ENCODE measurements at places on chromosomes 3 and 15.

DNA sequence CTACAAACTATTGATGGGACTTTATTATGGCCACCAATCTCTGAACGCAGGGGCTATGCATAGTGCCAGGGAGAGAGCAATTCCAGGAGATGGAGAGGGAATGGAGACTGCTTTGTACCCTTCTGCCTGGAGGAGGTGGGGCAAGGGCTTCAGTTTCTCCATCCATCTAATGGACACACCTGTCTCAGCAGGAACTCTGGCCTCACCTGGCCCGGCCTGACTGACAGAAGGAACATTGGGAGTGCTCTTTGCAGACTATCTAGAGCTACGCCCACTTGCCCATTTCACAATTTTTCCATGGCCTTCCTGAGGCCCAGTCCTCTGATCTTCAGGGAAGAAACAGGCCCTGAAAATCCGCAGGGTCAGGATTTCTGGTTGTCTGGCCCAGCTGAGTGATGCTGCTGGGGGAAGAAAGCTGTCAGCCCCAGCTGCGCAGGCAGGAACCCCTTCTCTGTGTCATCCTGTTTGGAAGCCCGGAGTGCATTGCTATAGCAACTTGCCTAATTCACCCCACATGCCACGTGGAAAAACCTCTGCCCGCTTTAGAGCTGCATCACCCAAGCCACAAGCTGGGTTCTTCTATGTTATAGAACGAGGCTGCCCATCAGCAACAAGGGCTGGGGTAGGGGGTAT is 6.4 kb downstream of the ITGA11 start:
- DNase-seq: no peak

DNA sequence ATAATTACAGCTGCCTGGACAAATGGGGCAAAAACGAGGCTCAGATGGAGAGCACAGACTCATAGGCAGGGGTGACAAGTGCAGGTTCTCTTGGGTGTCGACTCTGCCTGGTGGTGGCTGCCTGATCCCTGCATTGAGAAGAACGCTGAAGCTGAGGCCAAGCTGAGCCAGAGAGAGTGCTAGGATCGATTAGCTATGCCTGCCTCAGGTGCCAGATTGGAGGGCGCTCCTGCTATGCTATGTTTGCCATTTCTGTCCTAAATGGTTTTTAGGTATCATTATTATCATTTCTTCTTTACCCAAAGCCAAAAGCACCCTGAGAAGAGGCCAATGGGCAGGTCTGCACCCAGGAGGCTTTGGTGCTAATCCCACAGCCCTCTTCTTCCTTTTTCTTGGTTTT is 53.9 kb upstream of the SLC6A11 start:
- no peak for DNase-seq

GRCh38 chr3:46276497-46277099 is 34.3 kb downstream of the CCR3 start:
- no peak for DNase-seq

DNA sequence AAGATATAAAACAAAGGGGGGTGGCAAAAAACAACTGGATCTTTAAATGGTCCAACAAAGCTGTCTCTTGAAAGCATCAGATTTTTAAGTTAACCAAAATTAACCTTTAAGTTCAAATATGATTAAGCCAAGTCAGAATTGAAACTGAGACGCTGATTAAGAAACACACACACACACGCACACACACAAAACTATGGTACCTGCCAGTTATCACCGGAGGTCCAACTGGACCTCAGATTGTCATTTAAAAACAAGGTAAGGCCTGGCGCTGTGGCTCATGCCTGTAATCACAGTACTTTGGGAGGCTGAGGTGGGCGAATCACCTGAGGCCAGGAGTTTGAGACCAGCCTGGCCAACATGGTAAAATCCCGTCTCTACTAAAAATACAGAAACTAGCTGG is 10.4 kb downstream of the ARF4 start:
- DNase-seq: no peak

GRCh38 chr3:132317229-132317948 is at the start of gene ACP3:
ACP3 (plus strand) TSS chr3:132317407; CDS start chr3:132317457, 50 bp downstream.
- DNase-seq: no peak

- DNase-seq: no peak
Observed at GRCh38 chr3:145893331-145893730, 267.7 kb downstream of the PLOD2 start.

- peak; percentile 29 for DNase-seq
Observed at GRCh38 chr3:154598166-154598565, 168.2 kb upstream of the GPR149 start.

GRCh38 chr15:39976291-39977274 is 42.7 kb downstream of the EIF2AK4 start:
- DNase-seq: peak; percentile 40

- DNase-seq: no peak
Observed at GRCh38 chr3:150293401-150294001, 114.6 kb upstream of the TSC22D2 start.

- no peak for DNase-seq
Observed at GRCh38 chr15:63051156-63052066, 8.9 kb downstream of the TPM1 start.

DNA sequence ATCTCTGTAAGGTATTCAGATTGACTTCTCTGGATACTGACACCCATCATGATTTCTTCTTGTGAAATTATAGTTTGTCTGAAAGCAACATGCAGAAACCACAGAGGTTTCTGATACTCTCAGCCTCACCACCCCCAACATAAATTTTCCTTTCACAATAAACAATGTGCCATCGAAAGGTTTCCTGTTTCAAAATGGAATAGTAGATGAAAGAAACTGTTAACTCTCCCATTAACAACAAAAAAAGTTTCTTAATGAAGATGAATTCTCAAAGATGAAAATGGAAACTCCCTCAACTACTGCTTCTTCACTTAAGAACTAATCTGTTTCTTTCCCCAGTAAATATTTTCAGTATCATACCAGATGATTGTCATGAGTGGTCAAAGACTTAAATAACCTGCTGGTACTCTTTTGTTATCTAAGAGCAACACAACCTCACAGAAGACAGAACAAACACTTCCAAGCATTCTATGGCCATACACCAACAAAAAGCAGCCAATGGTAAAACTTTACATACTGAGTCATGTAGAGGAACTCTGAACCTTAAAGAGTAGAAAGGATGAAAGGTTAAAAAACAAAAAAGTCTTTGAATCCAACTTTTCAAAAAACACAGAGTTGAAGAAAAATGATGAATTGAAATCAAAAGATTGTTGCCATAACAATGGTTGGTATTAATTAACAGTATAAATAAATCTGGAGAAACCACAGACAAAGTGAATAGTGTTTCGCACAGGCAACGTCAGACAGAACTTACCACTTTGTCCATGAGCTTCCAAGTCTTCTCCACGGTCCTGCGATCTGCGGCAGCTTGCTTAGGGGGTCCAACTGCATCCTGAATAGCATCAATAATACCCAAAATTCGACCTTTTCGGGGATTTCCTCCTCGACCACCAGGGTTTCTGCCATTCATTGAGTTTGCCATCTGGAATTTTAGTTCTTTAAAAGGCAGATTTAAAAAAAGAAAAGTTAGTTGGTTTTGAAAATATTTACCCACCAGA is 1.9 kb downstream of the CBLB start:
- no peak for DNase-seq

GRCh38 chr15:77568973-77569728 is 63.6 kb downstream of the LINGO1 start:
- DNase-seq: no peak

DNA sequence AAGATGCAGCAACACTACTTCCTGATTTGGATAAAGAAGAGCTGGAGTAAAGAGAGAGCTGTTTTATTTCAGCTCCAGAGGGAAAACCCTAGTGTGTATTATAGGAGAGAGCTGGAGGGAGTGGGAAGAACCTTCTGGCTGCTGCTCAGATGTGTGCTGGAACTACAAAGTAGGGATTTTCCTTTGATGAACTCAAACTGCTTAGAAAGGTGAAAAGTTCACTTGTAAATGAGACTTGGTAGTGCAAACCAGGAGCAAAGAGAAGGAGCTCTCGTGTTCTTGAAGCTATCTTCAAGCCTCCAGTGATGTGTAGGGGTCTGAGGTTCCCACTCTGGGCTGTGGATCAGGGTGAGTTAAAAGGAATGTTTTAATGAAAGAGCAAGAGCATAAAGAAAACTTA is 110.4 kb downstream of the EDEM1 start:
- no peak for DNase-seq

- no peak for DNase-seq
Observed at GRCh38 chr15:43251185-43251870, 15.4 kb downstream of the TGM5 start.

DNA sequence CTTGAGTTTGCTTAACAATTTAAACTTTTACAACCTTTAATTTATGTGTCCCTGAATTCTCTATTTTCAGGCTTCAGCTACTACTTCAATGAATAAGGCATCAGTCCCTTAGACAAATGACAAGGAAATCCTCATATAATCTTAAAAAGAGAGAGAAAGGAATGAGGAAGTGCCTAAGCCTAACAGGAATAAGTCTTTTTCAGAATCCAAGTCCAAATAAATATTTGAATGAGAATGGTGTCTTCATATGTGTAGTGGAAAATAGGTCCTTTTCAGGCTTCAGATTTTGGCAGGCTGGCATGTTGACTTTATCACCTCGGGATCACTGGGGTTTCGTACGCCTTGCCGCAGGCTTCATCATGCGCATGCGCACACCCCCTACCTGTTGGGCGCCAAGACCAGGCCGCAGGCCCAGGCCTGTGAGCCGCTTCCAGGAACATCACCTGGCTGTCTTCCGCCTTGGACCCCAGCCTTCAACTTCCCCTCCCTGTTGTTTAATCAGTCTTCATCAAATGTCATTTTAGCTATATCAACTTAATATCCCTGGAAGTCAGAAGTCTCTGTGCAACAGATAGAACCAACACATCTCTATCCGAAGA is 334.5 kb downstream of the SOX2 start:
- DNase-seq: no peak

DNA sequence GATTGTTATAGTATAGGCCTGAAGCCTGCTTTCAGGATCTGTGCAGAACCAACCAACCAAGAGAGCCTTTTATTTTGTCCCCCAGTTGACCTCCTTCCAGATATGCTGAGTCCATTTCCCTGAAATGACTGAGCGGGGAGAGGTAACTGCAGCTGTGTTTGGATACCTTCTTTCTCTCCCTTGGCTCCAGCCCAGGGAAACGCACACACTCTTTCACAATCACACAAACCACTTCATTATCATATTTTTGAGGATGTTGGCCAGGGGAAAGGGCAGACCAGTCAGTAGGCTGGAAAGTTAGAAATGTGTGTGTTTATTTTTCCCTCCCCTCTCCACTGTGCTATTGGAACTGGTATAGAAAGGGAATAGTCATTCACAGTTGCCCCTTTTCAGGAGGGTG is 417.7 kb upstream of the TBL1XR1 start:
- no peak for DNase-seq

- no peak for DNase-seq
Observed at GRCh38 chr15:40439960-40440742, 602 bp upstream of the BAHD1 start.

DNA sequence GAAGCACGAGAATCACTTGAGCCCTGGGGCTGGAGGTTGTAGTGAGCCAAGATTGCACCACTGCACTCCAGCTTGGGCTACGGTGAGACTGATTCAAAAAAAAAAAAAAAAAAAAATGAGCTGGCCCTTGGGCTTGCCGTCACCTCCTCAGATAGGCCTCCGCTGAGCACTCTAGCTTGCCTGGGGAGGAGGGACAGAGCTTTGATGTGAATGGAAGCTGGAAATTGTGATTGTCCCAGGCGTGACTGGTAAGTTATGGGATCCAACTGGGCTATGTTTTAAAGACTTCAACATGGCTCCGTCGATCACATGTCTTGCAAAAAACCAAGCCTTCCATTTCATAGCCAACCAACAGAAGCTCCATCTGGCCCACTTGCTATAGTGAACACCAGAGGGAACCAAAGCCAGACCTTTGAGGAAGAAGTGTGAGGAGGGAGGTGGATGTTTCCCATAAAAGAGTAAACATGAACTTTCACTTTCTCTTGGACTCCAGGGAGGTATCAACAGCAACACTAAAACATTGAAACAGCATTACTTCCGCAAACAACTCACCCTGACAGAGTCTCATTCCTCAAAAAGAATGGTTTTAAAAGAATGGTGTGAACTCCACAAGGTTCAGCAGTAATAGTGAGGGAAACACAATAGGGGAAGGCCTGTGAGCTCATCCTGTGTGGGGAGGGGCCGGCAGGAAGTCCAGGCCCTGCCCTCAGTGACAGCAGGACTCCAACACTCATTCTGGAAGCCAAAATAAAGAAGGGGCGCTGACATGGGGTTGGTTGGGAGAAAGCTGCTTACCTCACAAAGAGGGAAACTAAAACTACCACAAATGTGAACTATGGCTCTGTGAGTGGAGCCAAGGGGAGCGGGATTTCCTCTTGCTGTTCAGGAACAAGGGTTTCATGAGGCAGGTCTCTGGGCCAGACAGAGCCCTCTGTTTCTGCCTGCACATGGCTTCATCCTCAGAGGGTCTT is 59.2 kb upstream of the IL12A start:
- DNase-seq: no peak

GRCh38 chr3:13507247-13507569 is 27.1 kb downstream of the HDAC11 start:
- no peak for DNase-seq

DNA sequence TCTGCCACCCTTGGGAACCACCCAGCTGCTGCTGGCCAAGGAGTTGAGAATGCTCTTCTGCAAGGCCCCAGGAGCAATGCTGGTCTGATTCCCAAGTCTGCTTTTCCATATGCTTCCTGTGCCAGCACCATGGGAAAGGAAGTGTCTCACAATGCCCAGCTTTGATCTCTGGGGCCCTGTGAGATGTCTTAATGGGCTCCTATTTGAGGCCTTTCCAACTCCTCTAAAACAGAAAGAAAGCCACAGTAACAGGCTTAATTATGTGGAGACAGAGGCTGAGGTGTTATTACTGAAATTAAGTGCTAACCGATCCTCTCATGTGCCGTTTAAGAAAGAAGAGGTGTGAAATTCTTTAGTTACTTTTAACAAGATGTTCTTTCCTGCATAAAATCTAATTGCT is 4.5 kb downstream of the EOGT start:
- DNase-seq: no peak

DNA sequence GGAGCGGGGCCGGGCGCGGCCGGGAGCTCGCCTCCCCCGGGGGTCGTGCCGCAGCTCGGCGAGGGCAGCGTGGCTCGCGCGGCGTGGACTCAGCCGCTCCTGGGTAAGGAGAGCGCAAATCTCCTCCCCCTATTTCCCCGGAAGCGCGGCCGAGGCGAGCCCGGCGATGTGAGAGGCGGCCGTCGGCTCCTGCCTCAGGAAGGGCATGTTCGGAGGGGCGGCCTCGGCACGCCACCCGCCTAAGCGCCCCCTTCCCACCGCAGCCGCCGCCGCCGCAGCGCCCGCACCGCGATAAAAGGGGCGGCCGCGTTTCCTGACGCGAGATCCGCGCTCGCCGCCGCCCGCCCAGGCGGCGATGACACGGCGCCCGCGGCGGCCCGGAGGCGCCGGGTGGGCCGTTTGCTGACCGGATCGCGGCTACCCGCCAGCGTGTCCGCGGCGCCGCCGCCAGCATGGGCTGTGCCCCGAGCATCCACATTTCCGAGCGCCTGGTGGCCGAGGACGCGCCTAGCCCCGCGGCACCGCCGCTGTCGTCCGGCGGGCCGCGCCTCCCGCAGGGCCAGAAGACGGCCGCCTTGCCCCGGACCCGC is at the start of gene PDE8A:
Gene PDE8A (plus strand): TSS at position 146 of the 590 bp plus-strand sequence. CDS start 307 bp downstream, at position 453.
- DNase-seq: no peak

Data from D721Med (cell line).